Stimulated activated CD8-positive, alpha-beta memory T cell treated with anti-CD3 and anti-CD28 coated beads, Interleukin-15, amount 100 ng/mL, for 4 hours (primary cell): ENCODE measurements at places on chromosomes 7 and 10.

- DNase-seq: no peak
These were observed 19.9 kb downstream of the MINDY4 start for GRCh38 chr7:30791114-30791513.

DNA sequence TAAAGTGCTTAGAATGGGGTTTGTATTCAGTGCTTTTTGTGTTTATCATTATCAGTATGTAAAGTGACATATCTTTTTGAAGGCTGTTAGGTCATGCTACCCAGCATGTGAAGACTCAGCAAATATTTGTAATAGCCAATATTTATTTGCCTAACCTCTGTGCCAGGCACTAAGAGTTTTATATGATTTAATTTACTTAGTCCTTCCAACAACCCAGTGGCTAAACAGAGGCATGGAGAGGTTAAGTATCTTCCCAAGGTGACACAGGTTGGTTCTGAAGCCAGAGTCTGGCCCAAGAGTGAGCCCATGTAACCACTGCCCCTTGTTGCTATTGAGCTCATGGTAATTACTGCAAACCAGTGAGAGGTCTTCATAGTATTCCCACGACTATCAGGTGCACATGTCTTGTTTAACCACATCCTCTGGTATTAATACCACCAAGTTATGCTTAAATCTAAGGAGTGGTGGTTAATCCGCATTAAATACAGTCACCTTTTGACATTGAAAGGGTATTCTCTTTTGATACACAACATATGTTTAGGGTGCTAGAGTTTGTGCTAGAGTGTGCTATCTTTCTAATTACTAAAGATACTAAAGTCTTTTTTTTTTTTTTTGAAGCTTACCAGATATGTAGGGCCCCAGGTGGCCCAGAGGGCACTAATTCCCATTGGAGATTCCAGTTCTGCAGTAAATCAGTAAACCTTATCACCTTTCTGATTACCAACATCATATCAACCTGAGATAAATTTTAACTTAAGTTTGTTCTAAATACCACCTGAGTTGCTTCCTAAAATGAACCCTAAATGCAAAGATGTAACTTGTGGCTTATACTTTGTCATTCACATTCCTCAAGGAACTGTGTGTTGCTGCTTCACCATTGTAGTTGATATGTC lies 2.9 kb downstream of the ADD3 start:
- DNase-seq: no peak

GRCh38 chr10:116696919-116697318 lies 45.4 kb downstream of the HSPA12A start:
- no peak for DNase-seq

DNA sequence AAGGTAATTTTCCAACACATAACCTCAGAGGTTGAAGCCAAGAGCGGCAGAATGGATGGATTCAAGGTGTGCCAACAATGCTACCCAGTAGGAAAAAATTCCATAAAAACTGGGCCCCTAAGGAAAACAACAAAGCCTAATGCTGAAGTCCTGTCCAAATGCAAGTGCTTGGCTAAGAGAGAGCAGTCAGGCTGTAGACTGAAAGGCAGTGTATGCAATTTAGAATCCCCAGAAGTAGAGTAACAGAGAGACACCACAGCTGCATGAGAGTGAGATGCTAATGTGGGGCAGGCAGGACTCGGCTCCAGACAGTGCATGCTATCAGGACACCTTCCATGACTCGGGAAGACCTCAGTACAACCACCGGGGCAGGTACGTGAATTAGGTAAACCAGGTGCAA lies 124.5 kb downstream of the ZFAND4 start:
- DNase-seq: no peak

GRCh38 chr7:37674531-37674930 lies 9.0 kb upstream of the GPR141 start:
- DNase-seq: no peak
